ENCODE measurements at places on chromosomes 4 and X. TPM values are rescaled to one million over a fixed set of nuclear protein-coding genes. Genes with fewer than 3 reads are reported as not detected.

Gene KIAA1210
- 0.02 TPM for total RNA-seq

GRCh38 chr4:147430111-147430510 is 50.8 kb upstream of the EDNRA start:
- DNase-seq = no peak

DNA sequence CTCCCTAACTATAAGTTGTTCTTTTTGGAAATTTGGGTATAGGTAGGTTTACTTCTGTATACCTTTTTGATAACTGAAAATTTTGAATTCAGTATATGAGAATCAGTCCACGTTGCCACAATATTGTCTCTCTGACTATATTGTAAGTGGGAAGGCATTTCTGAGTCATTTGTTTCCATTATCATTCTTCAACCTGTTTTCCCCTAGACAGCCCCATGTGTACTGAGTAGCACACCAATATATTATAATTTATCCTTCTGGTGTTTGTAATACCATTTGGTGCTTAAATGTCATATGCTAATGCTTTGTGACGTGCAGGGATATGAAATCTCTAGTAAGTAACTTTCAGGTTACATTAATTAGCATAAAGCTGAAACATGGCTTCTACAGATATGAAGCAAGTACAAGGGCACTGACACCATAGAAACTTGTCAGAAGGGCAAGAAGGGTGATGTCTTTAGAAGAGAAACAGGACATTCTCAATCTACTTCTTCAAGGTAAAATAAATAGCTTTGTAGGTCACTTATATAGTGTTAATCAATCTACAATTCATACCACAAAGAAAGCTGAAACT is 27.7 kb downstream of the PAK3 start:
- DNase-seq = peak; percentile 3

DNA sequence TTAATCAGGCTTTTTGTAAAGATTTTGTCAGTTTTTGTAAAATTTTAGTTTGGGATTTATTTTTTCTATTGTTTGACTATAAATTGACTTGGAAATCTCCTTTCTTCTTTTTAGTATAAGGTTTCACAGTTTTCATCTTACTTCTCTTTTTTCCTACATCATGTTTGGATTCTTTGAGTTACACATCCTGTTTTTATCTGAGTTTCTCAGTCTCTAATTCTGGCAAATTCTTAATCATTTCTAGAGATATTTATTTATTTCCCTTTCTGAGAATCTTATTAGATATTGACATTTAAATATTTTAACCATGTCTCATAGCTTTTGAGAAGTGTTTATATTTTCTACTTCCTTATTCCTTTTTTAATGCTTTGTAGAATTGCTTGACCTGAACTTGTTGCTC is 20.7 kb downstream of the USP53 start:
- DNase-seq = no peak

DNA sequence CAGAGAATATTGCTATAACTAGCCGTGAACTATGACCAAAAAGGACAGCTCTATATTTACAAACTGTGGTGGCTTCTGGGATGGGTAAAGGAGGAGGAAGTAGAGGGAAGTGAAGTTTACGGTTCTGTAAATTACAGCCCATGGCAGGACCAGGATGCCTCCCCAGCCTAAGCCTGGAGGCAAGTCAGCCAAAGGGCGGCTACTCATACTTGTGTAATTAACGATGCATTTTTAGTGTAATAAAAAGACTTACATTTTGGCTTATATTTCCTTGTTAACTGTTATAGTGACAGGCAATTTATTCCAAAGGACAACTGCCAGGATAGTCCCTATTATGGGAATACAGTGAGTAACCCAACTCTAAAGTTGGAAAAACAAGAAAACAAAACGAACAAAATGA is 139.9 kb upstream of the OTUD4 start:
- peak; percentile 19 for DNase-seq

DNA sequence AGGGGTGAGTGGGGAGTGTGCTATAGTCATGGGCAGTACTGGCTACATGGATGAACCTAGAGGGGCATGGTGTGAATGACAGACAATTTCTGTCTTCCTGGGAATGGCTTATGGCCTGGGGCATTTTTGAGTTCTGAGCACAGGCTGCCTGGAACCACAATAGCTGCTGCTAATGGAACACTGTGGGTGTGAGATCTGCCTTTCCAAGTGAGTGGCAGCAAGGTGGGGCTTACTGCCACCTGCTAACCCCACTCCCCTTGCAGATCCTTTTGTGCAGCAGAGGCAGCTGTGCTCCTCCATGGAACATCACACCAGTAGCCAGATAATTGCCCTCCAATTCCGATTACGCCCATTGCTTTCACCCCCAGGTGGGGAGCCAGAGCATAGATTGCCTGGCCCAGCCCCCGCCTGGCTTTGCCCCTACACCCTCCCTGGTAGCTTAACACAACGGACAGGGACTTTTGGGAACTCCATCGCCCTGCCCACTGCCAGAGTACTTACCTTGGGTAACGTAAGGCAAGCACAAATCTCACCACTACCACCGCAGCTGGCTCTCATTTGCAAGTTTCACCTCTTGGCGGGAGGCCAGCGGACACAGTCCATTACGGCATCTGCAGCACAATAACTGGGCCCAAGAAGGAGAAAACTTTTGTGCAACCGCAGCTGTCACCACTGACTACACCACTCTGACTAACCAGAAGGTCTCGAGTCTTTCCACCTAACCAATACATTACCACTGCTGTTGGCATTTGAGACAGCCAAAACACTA is 421.2 kb upstream of the NWD2 start:
- peak; percentile 5 for DNase-seq
